HuH-7 (cell line): ENCODE measurements at places on chromosomes 4 and X.

GRCh38 chr4:127224556-127224955 lies 408.2 kb upstream of the INTU start:
- no peak for DNase-seq

GRCh38 chr4:123603165-123603564 lies 206.6 kb downstream of the SPRY1 start:
- no peak for DNase-seq

GRCh38 chr4:118326585-118326984 lies 26.2 kb downstream of the PRSS12 start:
- no peak for DNase-seq

GRCh38 chr4:137601934-137602333 lies 69.6 kb upstream of the PCDH18 start:
- no peak for DNase-seq

- no peak for DNase-seq
These were observed 10.2 kb upstream of the GRIA3 start for GRCh38 chrX:123173833-123174232.

DNA sequence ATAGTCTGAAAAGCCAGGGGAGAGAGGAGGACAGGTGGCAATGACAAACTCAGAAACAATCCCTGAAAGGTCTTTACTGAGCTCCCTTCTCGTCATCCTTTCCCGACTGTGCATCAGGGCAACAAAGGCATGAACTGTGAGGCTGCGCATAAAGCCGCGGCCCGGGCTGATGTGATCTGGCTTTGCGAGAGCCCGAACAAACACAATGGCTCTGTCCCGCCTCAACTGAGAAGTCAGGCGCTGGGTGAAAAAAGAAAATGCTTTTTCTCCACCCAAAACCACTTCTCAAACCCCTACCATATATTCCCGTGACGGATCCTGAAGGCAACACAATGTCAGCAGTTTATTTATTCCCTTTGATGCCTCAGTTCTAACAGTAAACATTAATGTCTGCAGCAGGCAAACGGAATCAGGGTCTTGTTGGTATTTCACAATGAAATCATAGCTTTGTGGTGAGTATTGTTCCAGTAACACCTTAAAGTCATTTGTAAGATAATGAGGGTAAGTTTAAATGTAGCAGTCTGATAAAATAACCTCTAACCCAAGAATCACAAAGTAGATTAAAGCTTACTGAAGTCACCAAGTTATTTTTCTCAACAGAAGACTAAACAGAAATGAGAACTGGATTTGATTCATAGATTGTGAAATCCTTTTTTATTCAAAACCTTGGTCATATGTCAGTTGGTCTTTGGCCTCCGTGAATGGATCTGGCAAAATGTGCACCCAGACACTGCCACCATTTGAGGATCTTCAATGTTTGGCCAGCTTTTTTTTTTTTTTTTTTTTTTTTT lies 67.4 kb downstream of the APBB2 start:
- no peak for DNase-seq
